Activated CD8-positive, alpha-beta memory T cell treated with anti-CD3 and anti-CD28 coated beads for 1 hour (primary cell): ENCODE measurements at places on chromosomes 2 and 18.

GRCh38 chr2:82339805-82340204 lies 2035.3 kb upstream of the LRRTM1 start:
- DNase-seq: no peak

DNA sequence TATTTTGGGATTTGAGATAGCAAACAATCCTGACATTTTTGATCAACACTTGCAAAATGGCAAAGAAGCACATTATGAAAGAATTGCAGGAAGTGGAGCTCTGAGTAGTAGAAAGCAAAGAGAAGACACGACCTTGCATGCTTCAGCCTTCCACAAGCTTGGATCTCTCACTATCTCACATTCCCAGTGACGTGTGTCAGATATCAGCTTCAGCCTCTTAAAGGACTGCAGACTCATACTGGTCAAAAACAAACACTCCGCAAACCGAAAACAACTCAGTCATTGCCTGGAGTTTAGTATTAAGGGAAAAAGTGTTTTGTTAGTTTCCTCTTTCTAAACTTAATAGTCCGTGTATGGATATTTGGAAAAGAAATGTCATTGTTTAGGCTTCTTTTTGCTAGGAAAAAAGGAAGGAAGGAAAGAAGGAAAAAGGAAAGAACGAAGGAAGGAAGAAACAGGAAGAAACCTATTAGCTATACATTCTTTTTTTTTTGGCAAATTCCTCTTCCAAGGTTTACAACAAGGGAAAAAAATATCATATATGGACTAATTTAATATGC lies 32.6 kb upstream of the SLC40A1 start:
- no peak for DNase-seq

- DNase-seq: no peak
Observed at GRCh38 chr2:136005462-136006196, 20.2 kb upstream of the DARS1 start.

DNA sequence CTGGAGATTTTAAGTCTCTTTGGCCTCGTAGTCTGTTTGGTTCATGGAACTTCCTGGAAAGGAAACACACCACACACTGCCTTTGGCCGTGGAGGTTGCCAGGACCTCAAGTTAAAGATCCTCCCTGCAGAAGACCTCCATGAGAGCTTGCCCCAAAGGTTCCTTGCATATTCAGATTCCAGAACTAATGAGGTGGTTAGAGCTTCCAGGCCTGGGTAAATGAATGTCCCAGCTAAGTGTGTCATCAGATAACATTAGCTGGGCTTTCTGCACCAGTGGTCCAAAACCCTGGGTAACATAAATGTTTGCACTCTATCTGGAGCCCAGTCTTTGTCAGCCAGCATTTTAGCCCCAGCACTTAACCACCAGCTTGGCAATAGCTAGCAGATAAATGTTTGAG lies 122.1 kb upstream of the EML6 start:
- no peak for DNase-seq

- no peak for DNase-seq
Observed at GRCh38 chr18:58863539-58864145, 1.0 kb upstream of the ZNF532 start.

DNA sequence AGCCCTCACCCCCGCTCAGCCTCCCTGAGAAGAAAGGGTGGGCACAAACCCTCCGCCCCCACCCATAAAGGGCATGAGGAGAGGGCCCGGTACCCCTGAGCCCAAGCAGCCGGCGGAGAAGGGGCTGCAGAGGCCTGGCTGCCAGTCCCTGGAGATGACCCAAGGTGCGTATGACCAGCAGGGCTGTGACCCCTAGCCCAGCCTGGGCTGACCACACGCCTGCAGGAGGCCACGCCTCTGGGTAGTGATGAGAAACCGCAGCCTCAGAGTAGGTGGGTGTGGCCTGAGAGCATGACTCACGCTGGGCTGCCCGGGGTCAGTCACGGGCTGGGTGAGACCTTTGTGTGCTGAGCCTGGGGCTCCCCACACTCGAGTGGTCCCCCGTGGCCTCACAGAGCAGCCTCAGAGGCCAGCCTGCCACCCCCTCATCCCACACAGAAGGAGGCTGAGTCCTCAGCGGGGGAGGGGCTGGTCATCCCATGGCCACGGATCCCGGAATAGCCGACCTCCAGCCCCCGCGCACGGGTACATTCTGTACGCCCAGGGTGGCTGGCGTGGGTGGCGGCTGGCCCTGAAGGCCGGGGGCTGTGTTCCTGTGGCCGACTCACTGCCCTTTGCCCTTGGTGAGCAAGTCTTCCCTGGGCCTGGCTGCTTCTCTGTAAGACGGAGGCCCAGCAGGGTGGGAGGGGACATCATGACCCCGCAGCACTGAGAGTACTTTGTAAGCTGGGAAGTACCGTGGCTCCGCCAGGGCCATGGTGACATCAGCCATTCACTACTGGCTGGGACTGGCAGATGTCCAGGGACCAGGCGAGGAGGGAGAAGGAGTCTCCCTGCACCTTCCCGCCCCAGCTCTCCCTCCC lies 110.8 kb upstream of the OTOS start:
- DNase-seq: no peak

GRCh38 chr2:167875529-167875928 lies 371.9 kb downstream of the STK39 start:
- no peak for DNase-seq
